Left lung (tissue), 14 donors: ENCODE measurements at places on chromosomes 6 and 20. TPM values are rescaled to one million over a fixed set of nuclear protein-coding genes. Genes with fewer than 3 reads are reported as not detected.

DNA sequence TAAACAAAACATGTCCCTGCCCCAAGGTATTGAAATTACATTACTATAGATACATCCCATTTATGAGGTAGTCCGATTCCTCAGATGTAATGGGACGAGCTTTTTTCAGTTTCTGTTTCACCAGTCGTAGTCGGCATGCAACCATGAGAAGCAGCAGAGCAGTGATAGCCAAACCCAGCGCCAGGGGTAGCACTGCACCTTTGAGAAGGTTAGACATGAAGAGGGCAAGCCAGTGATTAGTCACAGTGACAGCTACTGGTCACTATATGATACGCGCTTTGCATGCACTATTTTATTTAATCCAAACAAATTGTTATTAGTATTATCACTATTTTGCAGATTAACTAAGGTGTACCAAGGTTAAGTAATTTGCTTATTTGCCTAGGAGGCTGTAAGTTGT is 43.7 kb downstream of the LRP11 start:
- no peak for DNase-seq

GPX5 gene
- total RNA-seq = not detected

DNA sequence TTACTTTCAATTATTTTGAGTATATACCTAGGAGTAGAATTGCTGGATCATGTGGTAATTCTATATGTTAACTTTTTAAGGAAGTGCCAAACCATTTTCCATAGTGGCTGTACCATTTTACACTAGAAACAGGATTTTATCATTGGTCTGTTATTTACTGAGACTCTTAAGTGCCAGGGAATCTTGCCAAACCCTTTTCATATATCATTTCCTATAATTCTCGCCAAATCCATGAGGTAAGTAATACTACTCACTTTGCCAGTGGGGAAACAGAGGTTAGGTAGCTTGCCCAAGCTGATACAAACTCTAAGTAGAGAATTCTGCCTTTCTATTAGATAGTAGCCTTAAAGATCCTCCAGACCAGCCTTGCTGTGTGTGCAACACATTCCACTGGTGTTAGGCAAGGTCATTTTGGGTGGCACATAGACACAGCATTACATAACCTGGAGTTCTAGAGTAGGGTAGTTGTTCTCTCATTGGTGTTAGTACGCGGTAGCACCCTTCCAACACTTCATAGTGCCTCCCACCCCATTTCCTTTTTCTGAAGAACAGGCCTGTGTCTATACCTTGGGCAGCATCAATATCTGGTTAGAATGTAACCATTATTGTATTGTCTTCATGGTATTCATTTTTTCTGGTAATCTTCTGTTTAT is 65.5 kb downstream of the ARID1B start:
- DNase-seq = no peak

HTR1B gene
- 0.38 TPM for total RNA-seq

DNA sequence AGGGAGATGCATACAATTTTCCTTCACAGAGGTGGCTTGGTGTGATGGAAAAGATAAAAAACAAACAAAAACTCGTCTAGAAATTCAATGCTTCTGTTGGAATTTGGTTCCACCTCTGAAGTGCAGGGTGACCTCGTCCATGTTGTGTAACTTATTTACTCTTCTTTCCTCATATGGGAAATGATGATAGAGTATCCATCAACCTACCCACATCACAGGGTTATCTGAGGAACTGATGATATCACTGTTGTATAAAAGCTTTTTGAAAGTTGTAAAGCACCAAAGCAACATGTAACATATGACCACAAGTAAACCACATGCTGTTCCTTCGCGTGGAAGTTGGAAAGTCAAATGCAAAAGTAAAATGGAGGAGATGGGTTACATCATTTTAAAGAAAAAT is 212.0 kb upstream of the SGK1 start:
- no peak for DNase-seq

ARMH2 gene
- not detected for total RNA-seq
